Stimulated activated CD8-positive, alpha-beta memory T cell treated with anti-CD3 and anti-CD28 coated beads, Interleukin-2, amount 100 ng/mL, for 48 hours (primary cell): ENCODE measurements at places on chromosomes 2 and 18.

DNA sequence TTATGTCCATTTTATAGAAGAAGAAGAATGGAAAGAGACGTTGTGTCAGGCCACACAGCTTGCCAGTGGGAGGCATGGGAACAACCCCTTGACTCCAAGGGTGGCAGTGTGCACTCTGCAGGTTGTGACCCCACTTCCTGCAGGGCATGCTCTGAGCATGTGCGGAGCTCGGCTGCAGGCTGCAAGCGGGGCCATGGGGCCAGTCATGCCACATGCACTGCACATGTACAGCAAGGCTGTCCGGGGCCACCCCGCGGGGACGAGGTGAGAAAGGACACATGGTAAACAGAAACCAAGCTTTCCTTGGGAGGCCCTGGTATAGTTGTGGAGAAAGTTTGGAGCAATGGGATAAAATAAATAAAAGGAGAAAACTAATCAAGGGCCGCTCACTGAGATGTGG is 47.4 kb upstream of the DNMT3A start:
- DNase-seq: no peak

DNA sequence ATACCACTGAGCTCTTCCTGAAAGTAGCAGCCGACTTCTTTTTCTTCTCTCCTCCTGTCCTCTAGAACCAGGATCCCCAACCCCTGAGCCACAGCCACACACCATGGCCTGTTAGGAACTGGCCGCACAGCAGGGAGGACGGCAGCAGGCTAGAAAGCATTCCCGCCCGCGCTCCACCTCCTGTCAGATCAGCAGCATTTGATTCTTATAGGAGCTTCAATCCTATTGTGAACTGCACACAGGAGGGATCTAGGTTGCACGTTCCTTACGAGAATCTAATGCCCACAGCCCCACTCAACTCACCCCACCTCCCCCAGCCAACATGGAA is 179.1 kb upstream of the SH3BP4 start:
- DNase-seq: no peak

GRCh38 chr2:142734770-142735169 is 142.7 kb upstream of the KYNU start:
- DNase-seq: no peak

GRCh38 chr2:3492951-3493614 is 26.2 kb downstream of the ADI1 start:
- DNase-seq: no peak

- no peak for DNase-seq
These were observed 124.3 kb upstream of the SLC39A10 start for GRCh38 chr2:195532628-195533271.

DNA sequence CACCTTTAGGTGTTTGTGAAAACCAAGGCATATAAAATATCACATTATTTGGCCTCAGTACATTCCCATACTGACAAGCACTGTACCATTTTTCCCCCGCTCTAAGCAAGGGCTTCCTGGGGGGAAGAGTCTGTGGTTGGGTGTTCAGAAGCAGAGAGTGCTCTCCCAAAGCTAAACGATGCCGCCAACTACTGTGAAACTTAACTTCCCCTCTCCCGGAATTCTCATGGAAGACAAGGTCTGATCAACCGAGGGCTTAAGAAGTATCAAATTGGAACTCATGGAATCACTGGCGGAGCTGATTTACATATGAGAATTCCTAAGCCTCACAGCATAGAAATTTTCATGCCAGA is 433 bp upstream of the MFF start:
- DNase-seq: no peak

DNA sequence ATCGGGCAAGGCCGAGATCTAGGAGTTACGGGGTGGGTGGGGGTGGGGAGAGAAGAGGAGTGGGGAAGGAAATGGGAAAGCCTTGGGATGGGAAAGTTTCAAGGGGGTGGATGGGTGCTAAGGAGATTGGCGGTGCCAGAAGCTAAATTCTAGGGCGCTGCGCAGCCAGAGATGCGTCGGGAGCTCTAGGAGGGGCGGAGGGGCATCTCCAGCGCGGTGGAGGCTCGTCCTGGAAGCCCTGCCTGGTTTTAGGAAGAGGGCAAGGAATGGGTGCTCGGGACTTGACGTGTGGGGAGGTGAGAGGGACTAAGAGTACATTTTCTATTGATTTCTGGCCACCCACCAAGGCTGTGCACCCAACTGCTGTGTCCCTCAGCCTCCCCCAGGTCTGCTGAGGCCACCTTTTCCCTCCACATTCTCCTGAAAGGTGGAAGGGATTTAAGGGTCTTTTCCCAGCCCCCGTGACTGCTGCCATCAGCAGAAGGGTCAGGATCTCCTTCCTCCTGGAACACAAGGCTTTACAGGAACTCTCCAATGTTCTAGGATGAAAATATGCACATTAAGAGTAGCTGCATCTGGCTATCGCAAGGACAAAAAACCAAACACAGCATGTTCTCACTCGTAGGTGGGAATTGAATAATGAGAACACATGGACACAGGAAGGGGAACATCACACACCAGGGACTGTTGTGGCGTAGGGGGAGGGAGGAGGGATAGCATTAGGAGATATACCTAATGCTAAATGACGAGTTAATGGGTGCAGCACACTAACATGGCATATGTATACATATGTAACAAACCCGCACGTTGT is 1.4 kb downstream of the C2orf72 start:
- DNase-seq: no peak

DNA sequence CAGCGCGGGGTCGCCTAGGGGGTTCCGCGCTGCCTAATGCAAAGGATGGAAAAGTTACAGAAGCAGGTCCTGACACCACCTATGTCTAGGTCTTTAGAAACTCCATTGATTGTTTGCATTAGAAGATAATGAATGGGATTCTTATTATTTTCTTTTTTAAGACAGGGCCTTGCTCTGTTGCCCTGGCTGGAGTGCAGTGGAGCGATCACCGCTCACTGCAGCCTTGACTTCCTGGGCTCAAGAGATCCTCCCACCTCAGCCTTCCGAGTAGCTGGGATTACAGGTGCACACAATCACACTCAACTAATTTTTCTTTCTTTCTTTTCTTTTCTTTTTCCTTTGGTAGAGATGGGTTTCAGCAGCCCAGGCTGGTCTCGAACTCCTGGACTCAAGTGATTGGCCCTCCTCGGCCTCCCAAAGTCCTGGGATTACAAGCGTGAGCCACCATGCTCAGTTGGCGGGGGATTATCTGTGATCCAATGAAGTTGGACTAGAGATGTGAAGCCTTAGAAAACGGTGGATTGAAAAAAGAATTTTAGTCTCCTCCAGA is 761 bp upstream of the IDH1 start:
- no peak for DNase-seq

DNA sequence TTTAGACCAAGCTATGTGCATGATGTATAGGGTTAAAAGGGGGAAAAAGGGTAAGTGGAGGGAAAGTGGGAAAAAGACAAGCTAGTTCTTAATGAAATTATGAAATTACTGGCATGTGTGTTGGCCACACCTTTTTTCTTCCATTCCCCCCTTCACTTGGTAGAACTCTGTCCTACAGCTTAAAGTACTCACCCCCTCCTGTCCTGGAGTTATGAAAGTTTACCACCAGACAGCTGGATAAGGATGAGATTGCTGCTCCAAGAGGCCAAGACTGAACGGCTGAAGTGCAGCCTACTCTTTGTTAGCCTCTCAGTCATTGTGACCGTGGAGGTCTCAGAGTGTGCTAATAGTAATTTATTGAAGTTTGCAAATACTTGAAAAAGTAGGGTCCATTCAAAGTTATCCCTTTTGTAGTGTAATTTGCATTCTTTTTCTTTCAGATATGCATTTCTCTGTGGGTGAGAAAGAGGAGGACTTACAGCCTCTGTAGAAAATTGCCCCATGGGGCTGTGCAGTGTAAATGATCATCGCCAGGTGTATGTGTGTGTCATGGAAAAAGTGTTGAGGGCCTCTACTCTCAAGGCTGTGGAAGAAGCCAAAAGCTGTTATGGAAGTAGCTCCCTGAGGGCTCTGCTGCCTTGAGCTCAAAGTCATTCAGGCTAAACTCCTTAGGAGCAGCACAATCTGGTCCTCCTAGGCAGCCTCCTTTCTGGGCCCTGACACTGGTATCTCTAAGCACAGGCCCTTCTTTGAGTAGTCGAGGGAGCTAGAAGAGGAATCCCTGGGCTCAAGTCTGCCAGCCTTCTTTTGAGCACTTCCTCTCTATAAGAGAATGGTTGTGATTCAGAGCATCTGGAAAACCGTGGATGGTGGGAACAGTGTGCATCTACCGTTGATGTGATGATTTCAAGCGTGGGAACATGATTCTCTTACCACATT is 46.2 kb downstream of the LHCGR start:
- DNase-seq: no peak

GRCh38 chr2:233339427-233339826 is 14.9 kb upstream of the DGKD start:
- no peak for DNase-seq

- no peak for DNase-seq
These were observed 46.0 kb downstream of the CAVIN2 start for GRCh38 chr2:191800874-191801273.

DNA sequence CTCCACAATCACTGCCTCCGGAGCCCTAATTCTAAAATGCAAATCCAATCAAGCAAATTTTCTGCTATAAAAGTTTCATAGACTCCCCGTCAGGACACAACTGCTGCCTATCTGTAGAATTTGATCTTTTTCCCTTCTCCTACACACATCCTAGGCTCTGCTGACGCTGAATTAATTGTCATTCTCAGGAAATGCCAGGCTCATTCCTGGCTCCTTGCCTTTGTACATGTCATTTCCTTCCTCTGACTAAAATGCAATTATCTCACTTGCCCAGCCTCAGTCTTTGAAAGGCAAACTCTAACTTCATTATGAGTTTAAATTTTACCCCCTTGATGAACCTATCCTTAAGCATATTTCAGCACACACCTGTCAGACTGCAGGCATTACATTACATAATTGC is 844.9 kb upstream of the CRIM1 start:
- no peak for DNase-seq

GRCh38 chr18:45551142-45551815 is 64.0 kb upstream of the SLC14A2 start:
- no peak for DNase-seq

GRCh38 chr2:48131539-48132270 is 225.4 kb upstream of the FBXO11 start:
- DNase-seq: no peak

GRCh38 chr2:212284166-212284565 is 254.4 kb downstream of the ERBB4 start:
- no peak for DNase-seq

DNA sequence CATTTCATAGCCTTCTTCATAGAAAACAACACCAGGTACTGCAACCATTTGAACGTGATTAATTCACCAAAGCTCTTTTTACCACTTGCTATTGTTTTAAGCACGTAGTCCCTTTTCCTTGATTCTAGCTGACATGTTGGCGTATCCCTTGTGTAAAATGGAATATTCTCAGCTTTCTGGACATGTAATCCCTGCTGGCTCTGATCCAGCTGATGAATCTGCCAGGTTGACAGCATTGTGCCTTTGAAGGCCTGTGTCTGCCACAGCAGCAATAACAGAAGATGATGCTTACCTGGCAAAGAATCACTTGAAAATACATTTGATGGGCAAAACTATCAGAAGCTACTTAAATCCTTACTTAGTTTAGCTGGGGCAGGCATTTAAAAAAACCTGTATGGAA is 81.0 kb upstream of the CCDC150 start:
- no peak for DNase-seq

GRCh38 chr2:241868661-241869081 is 858 bp upstream of the RTP5 start:
- DNase-seq: no peak

DNA sequence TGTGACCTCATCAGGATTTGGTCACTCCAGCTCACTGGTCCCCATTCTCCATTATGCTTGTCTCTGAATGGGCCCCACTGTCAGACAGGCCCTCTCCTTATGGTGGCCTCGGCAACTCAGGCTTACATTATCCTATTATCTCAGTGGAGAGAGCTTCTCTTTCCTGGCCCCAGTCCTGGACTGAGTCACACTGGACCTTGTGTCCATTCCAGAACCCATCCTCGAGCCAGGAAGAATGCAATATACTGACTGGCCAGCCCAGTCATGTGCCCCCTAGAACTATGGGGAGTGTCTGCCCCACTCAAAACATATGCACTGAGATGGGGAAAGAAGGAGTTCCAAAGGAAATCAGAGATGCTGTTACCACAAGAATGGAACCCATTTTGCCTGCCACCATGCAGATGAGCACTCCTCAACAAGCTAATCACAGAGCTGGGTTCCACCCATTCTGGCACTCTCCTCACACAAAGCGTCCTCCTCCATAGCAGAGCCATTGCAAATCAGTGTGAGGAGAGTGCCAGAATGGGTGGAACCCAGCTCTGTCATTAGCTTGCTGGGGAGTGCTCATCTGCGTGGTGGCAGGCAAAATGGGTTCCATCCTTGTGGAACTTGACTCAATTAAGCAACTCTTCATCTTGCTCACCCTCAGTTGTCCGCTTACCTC is 71.9 kb downstream of the CHRNA1 start:
- no peak for DNase-seq
